ENCODE measurements at places on chromosomes 7 and 10.
A peak's percentile ranks its signal among the peaks of the same experiment; 100 is the strongest.

GRCh38 chr7:19939746-19940145 is 166.3 kb upstream of the TMEM196 start:
- no peak for DNase-seq

GRCh38 chr10:49599546-49599945 is 10.6 kb upstream of the SLC18A3 start:
- DNase-seq: no peak

- DNase-seq: peak; percentile 21
These were observed 34.1 kb upstream of the NOBOX start for GRCh38 chr7:144437370-144438191.

DNA sequence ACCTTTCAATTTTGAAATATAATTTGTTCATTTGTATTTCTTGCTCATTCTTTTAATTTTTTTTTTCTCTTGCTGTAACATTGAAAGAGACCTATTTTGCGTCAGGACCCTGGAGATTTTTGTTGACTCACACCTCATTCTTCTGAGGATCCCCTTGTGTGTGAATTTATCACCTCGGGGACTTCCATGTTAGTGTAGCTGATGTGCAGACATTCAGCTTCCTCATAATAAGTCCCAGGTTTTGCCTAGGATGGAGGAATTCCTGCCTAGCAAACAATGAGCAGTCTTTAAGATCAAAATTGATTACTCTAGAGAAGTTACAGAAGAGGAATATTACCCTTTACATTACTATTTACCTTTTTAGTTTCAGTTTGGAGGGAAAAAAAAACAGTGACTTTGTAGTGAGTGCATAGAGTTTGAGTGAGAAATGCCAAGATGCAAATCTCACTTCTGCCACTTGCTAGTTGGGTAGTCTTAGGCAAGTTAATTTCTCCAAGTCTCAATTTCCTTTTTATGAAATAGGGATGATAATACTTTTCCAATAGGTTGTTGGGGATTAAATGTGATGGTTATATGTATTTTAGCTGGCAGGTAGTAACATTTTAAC is 14.3 kb downstream of the TES start:
- no peak for DNase-seq

DNA sequence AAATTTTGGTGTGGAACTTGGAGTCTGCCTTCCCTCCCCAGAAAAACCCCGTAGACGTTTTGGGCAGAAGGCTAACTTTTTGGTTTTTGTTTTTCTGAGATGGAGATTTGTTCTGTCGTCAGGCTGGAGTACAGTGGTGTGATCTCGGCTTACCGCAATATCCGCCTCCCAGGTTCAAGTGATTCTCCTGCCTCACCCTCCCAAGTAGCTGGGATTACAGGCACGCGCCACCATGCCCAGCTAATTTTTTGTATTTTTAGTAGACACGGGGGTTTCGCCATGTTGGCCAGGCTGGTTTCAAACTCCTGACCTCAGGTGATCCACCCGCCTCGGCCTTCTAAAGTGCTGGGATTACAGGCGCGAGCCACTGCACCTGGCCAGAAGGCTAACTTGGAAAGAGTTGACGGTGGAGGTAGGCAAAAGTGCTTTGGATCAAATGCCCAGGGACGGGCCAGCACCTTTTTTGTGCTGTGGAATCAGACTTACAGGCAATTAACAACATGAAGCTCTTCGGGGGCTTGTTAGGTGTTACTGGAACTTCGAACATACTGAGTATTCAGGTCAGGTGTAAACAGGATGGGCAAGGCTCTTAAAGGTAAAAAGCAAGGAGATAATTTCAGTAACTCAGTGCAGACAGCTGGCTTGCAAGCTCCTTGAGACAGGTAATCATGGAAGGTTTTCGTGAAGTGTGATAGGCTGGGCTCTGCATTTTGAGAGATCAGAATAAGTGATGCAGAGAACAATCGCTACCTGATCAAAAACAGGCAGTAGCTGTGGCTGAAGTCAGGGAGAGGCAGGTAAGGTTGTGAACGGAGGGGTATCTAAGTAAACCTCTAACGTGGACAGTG is 1.8 kb downstream of the PPP1R35 start:
- no peak for DNase-seq

DNA sequence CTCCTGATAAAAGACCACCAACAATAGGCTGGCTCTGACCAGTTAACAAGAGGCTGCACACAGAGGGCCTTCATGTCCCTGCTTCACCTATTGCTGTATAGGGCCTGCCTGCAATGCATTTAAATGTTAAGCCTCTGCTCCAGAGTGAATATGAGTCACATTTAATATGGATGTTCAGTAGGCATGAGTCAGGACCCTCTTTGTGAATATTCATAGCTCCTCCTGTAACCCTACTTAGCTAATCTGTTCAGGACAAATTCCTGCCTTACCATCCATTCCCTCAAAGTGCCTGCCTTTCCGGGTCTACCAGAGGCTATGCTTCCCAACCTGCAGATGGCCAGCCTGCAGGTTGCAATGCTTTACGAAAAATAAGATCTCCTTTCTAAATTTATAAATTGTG is 32.5 kb downstream of the ARHGAP22 start:
- no peak for DNase-seq

- no peak for DNase-seq
These were observed 113.4 kb downstream of the VPS41 start for GRCh38 chr7:38795593-38795992.

- DNase-seq: no peak
These were observed 254.7 kb upstream of the PTER start for GRCh38 chr10:16182144-16182543.

DNA sequence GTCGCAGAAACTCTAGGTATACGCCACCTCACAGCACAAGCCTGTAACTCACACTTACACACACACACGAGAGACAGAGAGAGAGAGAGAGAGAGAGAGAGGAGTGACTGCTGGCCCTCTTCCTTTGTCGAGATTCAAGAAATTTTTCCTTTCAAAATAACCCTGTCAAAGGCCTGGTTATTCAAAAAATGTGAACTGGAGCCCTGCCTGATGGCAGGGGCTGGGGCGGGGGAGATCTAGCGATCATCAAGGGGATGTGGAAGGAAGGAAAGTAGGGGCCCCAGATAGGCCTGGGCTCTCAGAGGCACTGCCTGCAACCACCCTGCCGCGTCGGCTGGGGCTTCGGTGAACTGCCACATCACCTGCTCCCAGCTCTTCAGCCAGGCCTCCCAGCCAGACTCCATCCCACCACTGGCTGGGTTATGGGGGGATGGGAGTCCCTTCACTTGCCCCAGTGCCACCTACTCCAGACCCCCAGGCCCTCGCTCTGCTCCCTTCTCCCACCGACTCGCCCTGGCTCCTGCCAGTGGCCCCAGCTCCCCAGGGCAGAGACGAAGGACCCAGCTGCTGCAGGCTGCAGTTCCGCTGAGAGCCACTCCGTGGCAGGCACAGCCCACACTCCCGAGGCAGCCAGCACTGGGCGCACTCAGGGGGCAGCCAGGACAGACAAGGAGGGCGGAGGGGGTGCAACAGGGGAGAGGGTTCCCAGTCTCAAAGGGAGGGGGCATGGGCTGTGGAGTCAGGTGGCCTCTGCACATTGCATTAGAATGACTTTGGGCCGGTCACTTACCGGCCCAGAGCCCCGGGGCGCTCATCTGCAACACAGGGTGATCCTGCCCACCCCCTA is 15.3 kb downstream of the KCNH2 start:
- DNase-seq: peak; percentile 48

GRCh38 chr10:26214004-26214403 is 2.6 kb upstream of the GAD2 start:
- DNase-seq: no peak

DNA sequence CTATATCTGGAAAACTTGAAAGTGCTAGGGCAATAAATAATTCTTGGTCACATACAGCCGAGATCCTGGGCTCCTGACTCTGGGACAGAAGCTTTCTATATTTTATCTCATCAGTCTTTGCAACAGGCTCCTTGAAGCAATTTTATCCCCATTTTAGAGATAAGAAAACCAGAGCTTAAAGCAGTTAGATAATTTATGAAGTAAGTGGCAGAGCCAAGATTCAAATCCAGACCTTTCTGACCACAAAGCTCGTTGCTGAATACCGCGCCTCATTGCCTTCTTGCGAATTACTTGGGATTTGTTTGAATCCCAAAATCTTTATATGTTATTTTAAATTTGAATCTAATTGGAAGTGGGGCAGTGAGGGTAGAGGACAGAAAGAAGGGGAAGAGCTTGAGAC is 106.0 kb downstream of the TCF7L2 start:
- no peak for DNase-seq

- DNase-seq: no peak
These were observed 11.1 kb upstream of the PARD3 start for GRCh38 chr10:34826221-34826620.

DNA sequence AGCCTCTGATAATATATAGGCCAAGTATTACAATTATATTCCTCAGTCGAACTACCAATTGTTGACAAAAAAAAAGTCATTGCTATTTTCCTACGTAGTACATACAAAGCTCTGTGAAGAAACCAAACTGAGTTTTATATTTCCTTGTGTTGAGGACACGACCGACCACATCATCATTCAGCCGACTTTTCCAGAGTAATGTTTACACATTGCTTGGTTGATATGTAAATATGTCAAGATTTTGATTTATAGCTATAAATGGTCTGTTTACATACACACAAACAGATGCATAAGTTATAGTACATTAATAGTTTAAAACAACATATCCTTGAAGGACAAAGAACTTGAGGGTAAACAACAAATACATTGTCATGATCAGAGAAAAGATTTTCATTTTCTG is 121.5 kb downstream of the CRPPA start:
- DNase-seq: no peak

- DNase-seq: no peak
These were observed 403.6 kb downstream of the SEMA3D start for GRCh38 chr7:84783141-84783778.

DNA sequence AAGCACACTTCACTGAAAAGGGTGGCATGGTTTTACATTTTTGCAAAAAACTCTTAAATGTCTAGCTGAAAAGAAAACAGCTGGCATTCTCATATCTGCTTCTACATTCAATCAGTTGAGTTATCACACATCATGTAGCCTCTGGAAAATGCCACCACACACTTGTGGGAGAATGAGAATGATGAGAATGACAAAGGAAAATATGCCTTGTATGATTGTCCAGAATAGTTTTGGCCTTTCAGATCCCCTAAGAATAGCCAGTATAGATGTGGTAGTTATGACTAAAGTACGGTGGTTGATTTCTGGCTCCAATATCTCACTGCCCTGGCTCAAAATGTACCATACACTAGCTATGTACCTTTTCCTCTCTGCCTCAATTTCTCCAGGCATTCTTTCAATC is 30.2 kb upstream of the FRMD4A start:
- no peak for DNase-seq

GRCh38 chr7:144489504-144489903 is 86.0 kb upstream of the NOBOX start:
- no peak for DNase-seq

GRCh38 chr7:42107484-42108240 is 129.3 kb downstream of the GLI3 start:
- DNase-seq: no peak

DNA sequence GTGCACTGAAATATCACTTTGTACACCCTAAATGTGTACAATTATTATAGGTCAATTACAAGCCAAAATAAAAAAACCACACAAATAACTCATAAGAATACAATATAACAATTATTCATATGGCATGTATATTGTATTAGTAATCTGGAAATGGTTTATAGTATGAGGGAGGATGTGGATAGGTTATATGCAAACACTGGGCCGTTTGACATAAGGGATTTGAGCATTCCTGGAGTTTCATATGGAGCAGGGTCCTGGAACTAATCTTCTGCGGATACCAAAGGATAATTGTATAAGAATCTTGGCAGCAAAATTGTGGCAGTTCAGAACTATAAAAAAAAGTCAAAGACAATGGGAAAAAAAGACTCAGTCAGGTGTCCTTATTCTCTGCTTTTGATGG is 619.4 kb downstream of the CNTNAP2 start:
- DNase-seq: no peak

- DNase-seq: peak; percentile 6
These were observed 64.3 kb downstream of the HOXA1 start for GRCh38 chr7:27031289-27032172.

- DNase-seq: no peak
These were observed 12.4 kb downstream of the KLF6 start for GRCh38 chr10:3772361-3773171.

DNA sequence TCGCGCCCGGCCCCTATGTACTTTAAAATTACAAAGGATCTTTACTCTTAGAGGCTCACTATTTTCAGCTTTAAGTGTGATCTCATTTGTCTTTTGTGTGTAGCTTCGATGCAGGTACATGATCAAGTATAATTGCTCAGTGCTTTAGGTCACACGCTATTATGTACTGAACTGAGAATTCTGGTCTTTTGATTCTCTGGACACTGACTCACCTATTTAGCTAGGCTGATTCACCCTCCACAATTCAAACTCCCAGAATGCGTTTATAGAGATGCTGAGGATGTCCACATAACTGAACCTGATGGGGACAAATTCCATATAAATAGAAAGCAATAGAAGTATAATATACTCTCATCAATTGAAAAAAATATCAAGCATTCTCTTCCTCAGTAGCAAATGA is 57.8 kb downstream of the PRKCQ start:
- no peak for DNase-seq

DNA sequence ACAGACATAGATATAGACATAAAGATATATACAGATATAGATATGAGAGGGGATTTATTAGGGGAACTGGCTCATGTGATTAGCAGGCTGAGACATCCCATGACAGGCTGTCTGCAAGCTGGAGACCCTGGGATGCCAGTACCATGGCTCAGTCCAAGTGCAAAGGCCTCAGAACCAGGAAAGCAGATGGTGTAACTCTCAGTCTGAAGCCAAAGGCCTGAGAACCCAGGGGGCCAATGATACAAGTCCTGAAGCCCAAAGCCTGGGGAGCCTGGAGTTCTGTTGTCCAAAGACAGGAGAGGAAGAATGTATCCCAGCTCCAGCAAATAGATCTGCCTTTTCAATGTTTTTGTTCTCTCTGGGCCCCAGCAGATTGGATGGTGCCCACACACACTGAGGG is 5.5 kb downstream of the NCOA4 start:
- no peak for DNase-seq

GRCh38 chr7:74612015-74612829 is 45.3 kb upstream of the GTF2I start:
- no peak for DNase-seq

DNA sequence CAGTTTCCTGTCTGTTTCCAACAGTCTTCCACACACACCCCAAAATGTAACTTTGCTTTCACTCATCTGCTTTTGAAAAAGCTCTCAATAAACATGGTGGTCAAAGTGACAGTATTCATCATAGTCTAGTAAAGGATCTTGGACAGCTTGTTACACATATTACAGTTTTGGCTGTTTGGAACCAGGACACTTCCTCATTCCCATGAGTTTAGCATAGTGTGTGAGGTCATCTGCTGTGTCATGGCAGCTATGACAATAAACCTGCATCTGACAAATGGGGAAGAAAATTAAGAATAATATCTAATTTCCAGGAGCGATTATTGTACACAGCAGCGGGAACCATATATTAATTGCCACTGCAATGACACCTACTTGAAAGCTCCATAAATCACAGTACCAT is 184.3 kb upstream of the SLC26A5 start:
- DNase-seq: no peak
